T1000 (cell line): ENCODE measurements at places on chromosomes 1 and 21.

DNA sequence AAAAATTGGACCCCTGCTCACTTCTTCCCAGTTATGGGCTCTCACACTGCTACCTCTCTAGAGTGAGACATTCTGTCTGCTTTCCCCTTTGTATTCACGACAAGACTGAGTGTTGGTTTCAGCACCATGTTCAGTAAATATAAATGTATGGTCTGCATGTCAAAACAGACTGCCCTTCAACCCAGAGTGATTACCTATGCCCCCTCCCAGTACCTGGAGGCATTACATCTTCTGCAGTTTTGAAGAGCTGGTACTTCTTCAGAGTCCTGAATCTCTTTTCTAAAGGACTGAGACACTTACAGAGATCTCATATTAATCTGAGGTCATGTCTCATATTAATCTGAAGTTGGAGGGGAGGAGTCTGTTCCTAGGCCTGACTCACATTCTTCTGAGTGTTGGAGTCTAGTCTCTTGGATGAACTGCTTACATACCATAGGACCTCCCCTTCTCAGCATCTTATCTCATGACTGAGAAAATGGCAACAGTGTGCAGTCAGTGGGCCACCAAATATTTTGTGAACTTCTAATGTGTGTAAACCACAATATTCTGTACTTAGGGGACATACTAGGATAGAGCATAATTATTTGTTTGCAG, 80.3 kb downstream of the RGL1 start:
- no peak for DNase-seq

DNA sequence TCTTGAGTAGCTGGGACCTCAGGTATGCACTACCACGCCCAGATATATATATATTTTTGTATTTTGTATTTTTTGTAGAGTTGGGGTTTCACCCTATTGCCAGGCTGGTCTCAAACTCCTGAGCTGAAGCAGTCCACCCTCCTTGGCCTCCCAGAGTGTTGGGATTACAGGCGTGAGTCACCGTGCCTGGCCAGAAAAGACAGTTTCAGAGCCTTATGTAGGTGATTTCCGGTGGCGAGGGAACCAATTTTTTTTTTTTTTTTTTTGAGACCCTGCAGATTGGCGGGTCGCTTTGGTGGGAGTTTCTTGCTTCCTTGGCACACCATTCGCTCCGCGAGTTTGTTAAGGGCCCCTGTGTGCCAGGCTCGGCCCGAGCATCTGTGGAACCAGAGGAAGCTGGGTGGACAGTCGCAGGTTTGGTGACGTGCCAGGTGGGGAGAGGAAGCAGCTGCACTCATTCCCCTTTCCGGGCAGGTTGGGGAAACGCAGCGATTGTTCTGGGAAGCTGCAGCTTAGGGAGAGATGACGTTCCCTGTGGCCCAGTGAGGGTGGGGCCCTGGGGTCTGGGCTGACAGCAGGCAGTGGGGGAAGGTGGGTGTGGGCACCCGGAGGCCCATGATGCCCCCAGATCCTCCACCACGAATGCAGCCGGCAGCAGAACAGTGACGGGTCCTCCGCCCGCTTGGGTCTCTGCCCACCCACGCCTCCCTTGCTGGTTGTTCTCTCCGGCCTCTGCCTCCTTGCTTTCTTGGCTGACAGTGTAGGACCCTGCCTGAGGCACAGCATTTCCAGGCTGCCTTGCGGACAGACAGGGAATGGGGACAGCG, 25.1 kb downstream of the SPSB1 start:
- DNase-seq: no peak

DNA sequence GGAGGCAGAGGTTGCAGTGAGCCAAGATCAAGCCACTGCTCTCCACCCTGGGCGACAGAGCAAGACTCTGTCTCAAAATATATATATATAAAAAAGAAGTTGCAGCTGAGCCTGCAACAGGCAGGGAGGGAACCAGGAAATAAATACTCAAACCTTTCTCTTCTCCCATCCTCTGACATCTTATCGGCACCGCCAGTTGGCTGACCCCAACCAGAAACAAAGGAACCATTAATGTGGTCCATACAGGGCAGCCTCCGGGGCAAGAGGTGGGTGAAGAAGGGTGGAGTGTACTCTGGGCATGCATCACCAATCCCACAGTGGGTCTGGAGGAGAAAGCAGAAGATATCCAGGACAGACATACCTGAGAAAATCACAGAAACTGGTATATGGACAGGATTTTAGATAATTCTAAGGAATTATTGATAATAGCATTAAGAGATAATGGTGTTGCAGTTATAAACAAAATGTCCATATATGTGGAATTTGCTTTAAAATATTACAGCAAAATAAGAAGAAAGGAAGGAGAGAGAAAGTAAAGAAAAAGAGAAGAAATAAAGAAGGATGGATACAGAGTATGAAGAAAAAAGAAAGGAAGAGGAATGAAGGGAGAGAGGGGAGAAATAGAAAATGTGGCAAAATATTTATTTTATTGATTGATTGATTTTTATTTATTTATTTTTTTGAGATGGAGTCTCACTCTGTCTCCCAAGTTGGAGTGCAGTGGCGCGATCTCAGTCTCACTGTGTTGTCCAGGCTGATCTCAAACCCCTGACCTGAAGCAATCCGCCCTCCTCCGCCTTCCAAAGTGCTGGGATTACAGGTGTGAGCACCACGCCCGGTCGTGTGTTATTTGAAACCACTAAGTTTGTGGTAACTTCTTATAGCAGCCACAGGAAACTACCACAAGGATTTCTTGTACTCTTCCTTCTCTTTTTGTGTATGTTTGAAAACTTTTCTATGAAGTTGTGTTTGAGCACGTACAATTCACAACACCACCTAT, 4.1 kb upstream of the PTAFR start:
- DNase-seq: no peak

DNA sequence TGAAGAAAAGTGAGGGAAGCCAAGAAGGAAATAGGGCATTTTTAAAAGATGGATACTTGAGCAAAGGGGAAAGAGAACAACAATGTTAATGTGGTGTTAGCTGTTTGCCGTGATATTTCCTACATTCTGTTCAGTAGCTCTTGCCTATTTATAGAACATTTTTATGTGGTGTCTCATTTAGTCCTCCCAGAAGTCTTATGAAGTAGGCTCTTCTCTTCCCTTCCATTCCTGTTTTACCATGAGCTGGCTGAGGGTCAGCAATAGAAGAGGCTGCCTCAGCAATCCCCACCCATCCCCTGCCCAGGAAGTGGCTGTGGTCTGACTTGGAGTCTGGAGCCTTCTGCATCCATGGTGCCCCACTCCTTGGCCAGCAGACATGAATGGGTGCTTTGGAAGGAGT, 60.1 kb downstream of the KIAA0040 start:
- DNase-seq: no peak

- DNase-seq: no peak
These were observed 595 bp upstream of the DDR2 start for GRCh38 chr1:162631546-162632191.

- DNase-seq: no peak
These were observed 18.2 kb upstream of the FCGR2A start for GRCh38 chr1:161486806-161487741.

GRCh38 chr1:59577774-59578173, 237.0 kb upstream of the HOOK1 start:
- no peak for DNase-seq

DNA sequence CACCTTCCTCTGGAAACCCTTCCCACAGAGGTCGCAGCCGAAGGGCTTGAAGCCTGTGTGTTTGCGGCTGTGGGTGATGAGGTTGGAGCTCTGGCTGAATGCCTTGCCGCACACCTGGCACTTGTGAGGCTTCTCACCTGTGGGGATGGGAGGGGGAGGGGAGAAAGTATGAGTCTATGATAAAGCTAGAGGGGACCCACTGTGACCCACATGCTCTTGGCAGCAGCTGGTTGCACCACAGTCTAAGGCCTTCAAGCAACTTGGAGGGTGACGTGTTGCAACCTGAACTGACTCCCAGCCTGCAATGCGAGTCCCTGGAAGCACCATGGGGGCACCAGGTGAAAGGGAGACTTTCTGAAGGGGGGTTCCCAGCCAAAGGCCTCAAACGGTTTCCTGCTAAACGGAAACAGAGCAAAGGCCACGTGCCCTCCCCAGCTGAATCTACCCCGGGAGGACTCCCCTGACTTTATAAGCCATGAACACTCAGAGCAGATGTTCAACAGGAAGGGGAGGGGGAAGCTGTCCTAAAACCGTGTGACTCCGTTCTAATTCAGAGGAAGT, 10.6 kb downstream of the GFI1 start:
- DNase-seq: no peak

DNA sequence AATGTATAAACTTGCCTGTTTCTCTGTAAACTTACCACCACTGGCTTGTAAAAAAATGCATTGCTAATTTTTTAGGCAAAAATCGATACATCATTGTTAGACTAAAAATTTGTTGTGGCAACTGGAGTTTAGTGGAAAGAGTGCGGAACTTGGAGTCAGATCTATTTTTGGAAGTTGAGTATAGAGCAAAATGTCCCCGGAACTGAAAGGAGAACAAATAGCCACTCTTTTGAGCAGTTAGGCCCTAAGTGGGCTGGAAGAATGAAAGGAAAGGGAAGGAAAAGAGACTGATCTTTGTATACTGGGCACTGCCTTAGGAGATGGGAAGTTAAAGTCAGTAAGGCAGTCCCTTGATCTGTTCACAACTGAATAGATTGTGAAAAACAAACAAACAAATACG, 30.2 kb downstream of the OPTC start:
- no peak for DNase-seq

DNA sequence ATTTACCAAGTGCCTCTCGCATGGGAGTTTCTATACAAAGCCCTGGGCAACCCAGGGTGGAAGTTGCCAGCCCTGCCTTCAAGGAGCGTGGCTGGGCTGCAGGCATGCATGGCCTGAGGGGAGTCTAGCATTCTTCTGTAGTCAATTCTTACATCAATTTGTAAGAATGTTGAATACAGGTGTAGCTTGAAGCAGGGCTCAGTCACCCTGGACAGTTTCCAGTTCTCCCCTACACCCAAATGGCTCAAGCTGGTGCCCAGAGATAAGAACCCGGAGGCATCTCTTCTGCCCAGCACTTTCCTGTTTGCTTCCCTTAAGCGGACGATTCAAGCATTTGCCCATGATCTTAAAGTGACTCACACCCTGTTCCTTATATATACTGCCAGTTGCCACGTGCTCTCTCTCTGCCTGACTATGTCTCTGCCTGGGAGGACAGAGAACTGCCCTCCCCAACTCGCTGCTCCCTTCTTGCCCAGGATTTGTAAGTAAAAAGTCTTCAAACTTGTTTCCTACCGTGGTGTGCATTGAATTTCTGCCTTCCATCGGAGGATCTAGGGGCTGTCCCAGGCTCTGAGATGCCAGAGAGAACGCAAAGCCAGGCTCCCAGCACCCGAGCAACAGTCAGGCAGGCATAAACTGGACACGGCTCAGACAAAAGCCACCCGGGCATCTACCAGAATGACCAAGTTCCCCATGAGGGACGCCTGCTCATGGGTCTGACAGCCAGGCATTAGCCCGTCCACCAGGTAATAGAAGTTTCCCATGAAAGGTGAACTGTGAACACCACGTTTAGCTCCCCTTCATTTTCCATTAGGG, 50.9 kb upstream of the AJAP1 start:
- no peak for DNase-seq

GRCh38 chr1:230170153-230170547, 103.1 kb downstream of the GALNT2 start:
- DNase-seq: no peak

- DNase-seq: no peak
These were observed 1.8 kb downstream of the USP24 start for GRCh38 chr1:55213151-55213884.

GRCh38 chr1:15500184-15501178, 23.5 kb downstream of the CASP9 start:
- no peak for DNase-seq
